ENCODE measurements at places on chromosomes 3 and 15.

- DNase-seq, result no peak
These were observed 36.3 kb upstream of the TSC22D2 start for GRCh38 chr3:150371741-150372254.

DNA sequence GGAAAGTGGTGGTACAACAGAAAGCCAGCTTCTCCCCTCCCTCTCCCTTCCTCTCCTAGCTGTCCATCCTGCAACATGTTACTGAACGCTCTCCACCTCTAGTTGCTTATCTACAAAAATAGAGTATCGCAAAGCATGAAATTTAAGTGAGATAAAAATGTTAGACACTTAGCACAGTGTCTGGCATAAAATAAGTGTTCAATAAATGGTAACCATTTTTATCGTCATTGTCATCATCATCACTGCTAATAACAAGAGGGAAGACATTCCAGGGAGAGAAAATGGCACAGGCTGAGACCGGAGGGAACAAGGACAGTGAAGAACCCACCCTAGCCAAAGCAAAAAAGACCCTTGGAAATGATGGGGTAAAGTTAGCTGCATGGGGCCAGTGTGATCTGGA lies 38.7 kb upstream of the SKOR1 start:
- DNase-seq, result no peak

- no peak for DNase-seq
These were observed 5.7 kb upstream of the APEH start for GRCh38 chr3:49668414-49668797.

GRCh38 chr15:71261909-71262308 lies 146.6 kb downstream of the THSD4 start:
- no peak for DNase-seq

- DNase-seq, result no peak
These were observed 21.0 kb upstream of the ATP2B2 start for GRCh38 chr3:10526366-10526765.

GRCh38 chr3:79383402-79384012 lies 384.3 kb downstream of the ROBO1 start:
- DNase-seq, result no peak

- no peak for DNase-seq
These were observed 477.8 kb downstream of the FGF12 start for GRCh38 chr3:192249516-192249915.

DNA sequence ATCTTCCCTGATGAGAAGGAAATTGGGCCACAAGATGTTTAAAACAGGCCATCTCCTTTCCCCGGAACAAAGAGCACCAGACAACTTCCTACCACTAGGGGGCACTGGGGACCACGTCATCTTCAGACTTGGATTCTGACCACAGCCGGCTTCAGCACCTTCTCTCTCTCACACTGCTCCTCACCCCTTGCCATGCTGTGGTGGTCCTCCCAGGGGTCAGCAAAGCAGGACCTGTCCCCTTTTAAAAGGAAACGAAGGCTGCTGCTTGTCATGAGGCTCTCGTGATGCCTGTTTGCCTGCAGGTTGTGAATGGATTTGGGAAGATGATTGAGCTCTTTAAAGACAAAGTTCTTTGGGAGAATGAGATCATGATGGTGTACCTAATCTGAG lies 16.2 kb downstream of the RFT1 start:
- DNase-seq, result peak; percentile 78

DNA sequence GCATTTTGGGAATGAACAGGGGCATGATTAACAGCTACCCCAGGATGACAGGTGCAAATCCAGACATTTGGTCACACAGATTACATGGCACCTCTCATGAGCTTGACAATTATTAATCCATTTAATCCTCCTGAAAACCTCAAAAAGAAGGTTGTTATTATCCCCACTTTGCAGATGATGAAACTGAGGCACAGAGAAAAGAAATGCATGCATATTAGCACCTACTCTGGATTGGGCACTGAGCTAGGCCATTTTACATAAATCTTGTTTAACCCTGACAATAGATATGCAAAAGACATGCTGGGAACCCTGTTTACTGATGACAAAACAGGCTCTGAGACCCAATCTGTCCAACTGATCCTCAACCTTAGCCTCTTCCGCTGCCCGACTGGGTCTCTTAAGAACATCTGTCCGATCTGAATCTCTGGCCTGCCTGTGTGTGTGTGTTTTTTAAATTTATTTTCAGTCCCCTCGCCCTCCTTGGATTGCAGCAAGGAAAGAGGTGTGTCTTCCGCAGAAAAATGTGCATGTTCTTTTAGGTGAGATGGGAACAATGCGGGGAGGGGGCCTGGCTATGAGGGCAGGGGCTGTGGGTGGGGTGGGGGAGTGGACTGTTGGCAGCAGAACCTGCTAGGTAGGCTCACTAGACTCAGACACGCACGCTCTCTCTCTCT lies 162.5 kb downstream of the WNT7A start:
- DNase-seq, result no peak

Measured in stimulated activated CD4-positive, alpha-beta T cell treated with anti-CD3 and anti-CD28 coated beads, Interleukin-12 subunit alpha, Interleukin-12 subunit beta, amount 100 ng/mL, for 24 hours (primary cell).